ENCODE measurements at places on chromosomes 7 and 10. TPM values are rescaled to one million over a fixed set of nuclear protein-coding genes. Genes with fewer than 3 reads are reported as not detected.

The OR2A42 gene
- total RNA-seq, result 0.37 TPM

The H2BK1 gene
- total RNA-seq, result not detected

The C10orf105 gene
- total RNA-seq, result 0.48 TPM

The LRRD1 gene
- not detected for total RNA-seq

The FAM25A gene
- not detected for total RNA-seq

The PTER gene
- total RNA-seq, result 7.4 TPM

The CDHR1 gene
- total RNA-seq, result 5.0 TPM

The YWHAG gene
- 192 TPM for total RNA-seq

The INHBA gene
- total RNA-seq, result 1.0 TPM

The PHYHIPL gene
- 0.13 TPM for total RNA-seq

The SPAM1 gene
- not detected for total RNA-seq

The GBX1 gene
- 0.27 TPM for total RNA-seq

The OR2A12 gene
- not detected for total RNA-seq

The OPALIN gene
- total RNA-seq, result not detected

The ACTL6B gene
- 0.99 TPM for total RNA-seq

The PDK4 gene
- 0.31 TPM for total RNA-seq

The MRPS24 gene
- 135 TPM for total RNA-seq

The PPP1R17 gene
- 2.6 TPM for total RNA-seq

The RAB19 gene
- total RNA-seq, result 13.9 TPM

The PSAP gene
- 397 TPM for total RNA-seq

The PGAM2 gene
- 2.4 TPM for total RNA-seq

The SPAG6 gene
- not detected for total RNA-seq

The METTL27 gene
- 7.7 TPM for total RNA-seq

The SMKR1 gene
- 0.50 TPM for total RNA-seq

The AVPI1 gene
- total RNA-seq, result 9.0 TPM

The DLX6 gene
- 0.09 TPM for total RNA-seq

The DKK1 gene
- 0.78 TPM for total RNA-seq

The ATOH7 gene
- 0.44 TPM for total RNA-seq

The ANKRD7 gene
- total RNA-seq, result 1.9 TPM

The ZNF12 gene
- 21.6 TPM for total RNA-seq

The ADIRF gene
- 1.0 TPM for total RNA-seq

The FAS gene
- 2.1 TPM for total RNA-seq

The CACNA2D1 gene
- 33.3 TPM for total RNA-seq

The LIPK gene
- total RNA-seq, result not detected

The ENO4 gene
- 1.1 TPM for total RNA-seq

The MMRN2 gene
- 2.4 TPM for total RNA-seq

The DDIT4 gene
- 158 TPM for total RNA-seq

The CFAP69 gene
- total RNA-seq, result 3.3 TPM

The SLC16A9 gene
- 4.0 TPM for total RNA-seq

The PHTF2 gene
- 19.7 TPM for total RNA-seq
